CD4-positive, alpha-beta T cell treated with Interleukin-17A for 4 hours (primary cell): ENCODE measurements at places on chromosomes 16 and 17.

- DNase-seq = peak; percentile 49
Measured at GRCh38 chr17:80980397-80981061, 11.1 kb upstream of the CHMP6 start.

- DNase-seq = no peak
Measured at GRCh38 chr17:37650419-37651003, 7.3 kb upstream of the DDX52 start.

DNA sequence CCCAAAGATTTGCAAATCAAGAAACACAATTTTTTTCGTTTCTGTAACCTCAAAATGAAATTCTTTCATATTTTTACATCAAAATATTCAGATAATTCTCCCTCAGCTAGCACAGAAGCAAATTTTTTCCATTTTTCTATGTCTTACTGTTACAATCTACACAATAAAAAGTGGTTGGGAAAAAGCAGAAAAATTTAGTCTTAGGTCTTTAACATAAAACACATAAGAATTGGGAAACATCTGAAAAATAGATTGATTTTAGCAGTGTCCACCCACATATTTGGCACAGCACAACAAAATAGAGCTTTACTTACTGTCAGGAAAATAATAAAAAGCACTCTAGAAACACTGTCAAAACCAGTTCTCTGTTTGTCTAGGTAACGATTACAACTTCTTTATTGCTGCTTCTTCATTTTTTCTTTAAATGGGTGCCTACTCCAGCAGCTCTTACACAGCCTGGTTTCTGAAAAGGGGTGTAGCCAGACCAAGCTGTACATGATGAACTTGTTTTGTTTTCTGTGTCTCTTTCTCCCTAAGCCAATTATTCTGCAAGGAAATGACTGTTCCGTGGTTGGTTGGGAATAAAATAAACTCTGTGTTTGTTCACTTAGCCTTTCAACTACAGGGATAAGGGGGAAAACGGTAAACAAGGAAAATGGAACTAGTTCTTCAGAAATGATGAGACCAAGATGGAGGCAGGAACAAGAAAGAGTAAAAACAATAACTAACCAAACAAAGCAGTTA lies at the start of gene ABCA6:
TSS of gene ABCA6 (minus strand) at position 465 of the 744 bp plus-strand sequence. CDS start 1,192 bp downstream, outside the sequence.
- DNase-seq = no peak

DNA sequence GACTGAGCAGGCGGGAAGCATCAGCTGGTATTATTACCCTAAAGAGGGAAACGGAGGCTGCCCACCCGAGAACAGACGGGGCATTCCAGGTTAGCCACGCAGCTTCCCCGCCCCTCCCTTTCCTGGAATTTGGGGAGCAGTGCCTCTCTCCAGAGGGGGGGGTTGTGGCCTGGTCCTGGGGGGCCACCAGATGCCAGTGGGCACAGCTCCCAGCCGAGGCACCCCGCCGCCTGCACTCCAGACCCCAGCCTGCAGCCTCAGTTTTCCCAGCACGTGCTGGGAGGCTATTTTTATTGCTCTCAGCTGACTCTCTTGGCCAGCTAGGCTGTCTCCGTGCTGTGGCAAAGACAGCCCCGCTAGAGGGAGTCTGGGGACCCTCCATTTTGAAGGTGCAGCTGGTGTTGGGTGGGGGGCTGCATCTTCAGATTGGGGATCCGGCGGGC lies 62.7 kb upstream of the GSE1 start:
- no peak for DNase-seq

GRCh38 chr16:83366228-83366627 lies 441.6 kb upstream of the HSBP1 start:
- DNase-seq = no peak

- DNase-seq = no peak
Measured at GRCh38 chr17:64529221-64529620, 22.4 kb downstream of the CEP95 start.

GRCh38 chr16:2839650-2840450 lies 9.7 kb downstream of the ZG16B start:
- DNase-seq = no peak
